ENCODE measurements at places on chromosomes 12 and 14.

GRCh38 chr12:51887476-51888315, at the start of gene ANKRD33:
TSS of gene ANKRD33 (plus strand) at chr12:51888103. CDS start at chr12:51888187, 84 bp downstream.
- DNase-seq, result no peak

GRCh38 chr12:48940181-48940580, 14.9 kb upstream of the FKBP11 start:
- no peak for DNase-seq

- DNase-seq, result no peak
These were observed 327.5 kb upstream of the PDE3A start for GRCh38 chr12:20040831-20041230.

GRCh38 chr14:72451054-72451972, 442.6 kb downstream of the DPF3 start:
- peak; percentile 6 for DNase-seq

- no peak for DNase-seq
These were observed 43.0 kb downstream of the BORCS5 start for GRCh38 chr12:12399776-12400305.

- DNase-seq, result no peak
These were observed 75.4 kb upstream of the PWP1 start for GRCh38 chr12:107610021-107610859.

- DNase-seq, result no peak
These were observed 50.1 kb downstream of the PLXNC1 start for GRCh38 chr12:94198469-94198868.

DNA sequence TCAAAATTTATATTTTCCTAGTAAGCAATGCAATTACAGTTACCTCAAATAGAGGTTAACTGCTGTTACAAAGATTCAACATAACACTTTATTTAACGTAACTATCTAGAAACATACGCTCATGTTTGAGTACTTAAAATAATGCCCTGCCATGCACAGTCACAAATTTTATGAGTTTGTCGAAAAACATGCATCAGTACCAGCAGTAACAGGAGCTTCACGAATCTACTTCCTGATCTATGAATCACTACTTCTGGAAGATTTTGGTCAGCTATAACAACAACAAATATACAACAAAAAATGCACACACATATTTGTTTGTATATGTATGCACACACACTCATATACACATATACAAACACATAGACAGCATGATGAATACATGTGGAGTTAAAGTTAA, 881.8 kb downstream of the FSCB start:
- no peak for DNase-seq

DNA sequence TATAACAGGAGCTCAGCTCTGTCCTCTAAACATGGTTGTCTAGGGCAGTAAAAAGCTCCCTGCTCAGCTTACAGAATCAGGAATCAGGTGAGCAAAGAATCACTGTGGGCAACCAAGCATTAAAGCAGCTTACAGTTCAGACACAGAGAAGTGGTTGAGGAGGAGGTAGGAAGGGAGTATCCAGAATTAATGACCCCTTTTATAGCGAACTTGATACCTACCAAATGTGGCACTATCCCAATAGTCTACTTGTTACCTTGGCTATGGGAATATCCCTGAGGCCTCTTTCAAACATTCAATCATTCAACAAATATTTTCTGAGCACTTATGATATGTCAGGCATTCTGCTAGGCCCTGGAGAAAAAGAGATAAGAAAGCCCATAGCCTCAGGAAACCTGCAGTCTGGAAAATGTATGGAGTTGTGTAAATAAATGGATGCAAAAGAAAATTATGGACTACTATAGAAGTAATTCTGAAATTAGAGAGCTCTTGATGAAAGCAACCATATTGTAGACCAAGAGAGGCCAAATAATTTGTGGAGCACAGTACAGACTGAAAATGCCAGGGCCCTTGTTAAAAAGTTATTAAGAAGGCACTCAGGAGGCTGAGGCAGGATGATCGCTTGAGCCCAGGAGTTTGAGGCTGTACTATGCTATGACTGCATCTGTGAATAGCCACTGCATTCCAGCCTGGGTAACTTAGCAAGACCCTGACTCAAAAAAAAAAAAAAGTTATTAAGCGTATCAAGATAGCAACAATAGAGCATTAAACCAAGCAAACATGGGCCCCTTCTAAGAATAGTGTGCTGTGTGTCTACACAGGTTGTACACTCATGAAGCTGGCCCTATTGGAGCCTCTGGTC, 134.0 kb upstream of the CPSF6 start:
- no peak for DNase-seq

DNA sequence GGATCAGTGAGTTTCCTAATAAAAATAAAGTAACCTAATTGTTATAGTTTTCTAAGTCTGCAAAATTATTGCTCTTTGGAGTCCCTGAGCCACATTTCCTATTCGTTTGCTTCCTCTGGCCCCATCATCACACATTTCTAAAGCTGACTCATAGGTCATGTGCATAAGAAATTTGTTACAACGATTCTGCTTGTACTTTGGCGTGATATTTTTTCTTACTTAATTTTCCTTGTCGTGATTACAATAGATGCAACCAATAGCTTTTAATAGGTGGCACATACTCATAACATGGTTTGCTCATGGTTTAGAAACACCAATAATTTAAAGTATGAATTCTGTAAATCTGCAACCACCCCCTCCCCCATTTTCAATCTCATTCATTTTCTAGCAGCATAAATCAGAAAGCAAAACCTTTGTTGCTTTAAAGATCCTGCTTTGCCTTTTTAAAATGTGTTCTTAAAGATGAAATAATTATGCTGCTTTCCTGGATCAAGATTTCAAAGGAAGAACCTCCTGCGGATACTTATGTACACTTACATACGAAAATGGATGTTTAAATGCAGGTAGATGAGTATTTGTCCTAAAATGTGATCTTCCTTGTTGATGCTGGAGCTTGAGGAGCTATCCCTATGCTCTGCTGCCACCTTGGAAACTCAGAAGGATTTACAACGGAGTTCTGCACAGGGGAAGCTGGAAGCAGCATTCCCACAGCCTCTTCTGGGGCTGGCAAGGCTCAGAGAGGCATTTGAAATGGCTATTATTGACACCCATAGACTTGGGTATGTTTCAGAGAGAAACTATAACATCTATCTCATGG, 1.7 kb upstream of the FLRT2 start:
- DNase-seq, result no peak

- peak; percentile 53 for DNase-seq
These were observed 29.1 kb upstream of the LRTM2 start for GRCh38 chr12:1791104-1791841.

DNA sequence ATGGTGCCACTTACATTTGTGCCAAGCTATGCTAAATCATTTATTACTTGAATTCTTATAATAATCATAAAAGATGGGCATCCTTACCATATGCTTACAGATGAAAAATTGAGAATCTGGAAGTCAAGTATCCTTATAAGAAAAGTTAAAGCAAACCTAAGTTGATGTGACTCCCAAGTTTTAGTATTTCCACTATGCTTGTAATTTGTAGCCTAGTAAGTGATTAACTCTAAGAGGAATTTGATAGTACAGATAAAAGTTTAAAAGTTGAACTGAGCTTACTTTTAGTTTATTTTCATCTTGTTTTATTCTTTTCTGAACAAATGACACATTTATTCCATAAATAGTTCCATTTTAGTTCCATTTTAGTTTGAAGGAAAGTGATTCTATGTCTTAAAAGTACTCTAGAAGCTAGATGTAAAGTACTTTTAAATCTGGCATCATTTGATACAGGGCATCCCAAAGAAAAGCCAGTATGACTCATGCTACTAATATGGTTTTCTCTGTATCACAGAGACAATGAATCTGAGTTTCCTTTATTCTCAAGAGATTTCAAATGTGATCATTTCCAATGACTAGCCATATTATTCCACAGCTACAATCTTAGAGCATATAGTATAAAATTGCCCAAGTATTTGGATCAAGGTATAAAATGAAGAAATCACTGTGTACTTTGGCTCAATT, 596.0 kb downstream of the SLC16A7 start:
- DNase-seq, result no peak

- no peak for DNase-seq
These were observed 156.6 kb downstream of the SLC15A4 start for GRCh38 chr12:128667193-128667592.

DNA sequence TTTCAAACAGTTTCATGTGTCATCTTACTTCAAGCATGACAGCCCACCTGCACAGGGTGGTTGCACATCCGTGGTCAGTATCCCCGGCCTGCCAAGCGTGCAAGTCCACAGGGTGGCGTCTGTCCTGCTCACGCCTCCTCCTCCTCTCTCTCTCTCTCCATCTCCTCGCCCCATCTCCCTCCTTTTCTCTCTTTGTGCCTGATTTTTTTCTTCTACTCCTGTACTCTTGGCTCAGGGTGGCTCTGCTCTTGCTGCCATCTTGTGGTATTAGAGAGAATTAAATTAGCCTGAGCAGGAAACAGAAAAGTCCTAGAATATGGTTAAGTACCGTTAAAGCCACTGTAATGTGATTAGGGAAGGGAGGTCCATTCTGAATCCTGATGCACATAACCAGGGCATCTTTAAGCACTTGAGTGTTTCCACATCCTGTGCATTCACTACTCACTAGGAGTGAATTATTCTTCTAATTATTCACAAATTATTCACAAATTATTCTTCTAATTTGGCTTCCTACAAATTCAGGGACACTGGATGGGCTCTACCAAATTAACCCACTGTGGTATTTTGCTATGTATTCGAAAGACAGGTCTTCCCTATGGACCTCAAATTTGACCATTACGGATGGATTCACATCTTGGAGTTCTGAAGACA, 25.5 kb upstream of the DTX1 start:
- no peak for DNase-seq

DNA sequence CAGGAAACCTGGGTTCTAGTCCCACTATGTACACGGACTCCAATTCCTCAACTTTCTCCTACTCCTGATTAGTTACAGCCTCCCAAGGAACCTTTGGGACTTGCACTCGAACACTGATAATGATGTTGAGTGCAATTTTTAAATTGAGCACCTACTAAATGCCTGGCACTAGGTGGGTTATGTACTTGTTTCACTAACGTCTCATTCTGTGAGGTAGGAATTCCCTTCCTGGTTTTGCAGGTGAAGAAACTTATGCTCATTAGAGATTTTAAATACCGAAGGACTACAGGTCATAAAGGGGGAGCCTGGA, 536 bp downstream of the PARPBP start:
- no peak for DNase-seq

- DNase-seq, result no peak
These were observed 34.7 kb downstream of the CCDC92 start for GRCh38 chr12:123937707-123938591.

GRCh38 chr12:23795494-23795893, 154.0 kb downstream of the SOX5 start:
- DNase-seq, result no peak

- DNase-seq, result no peak
These were observed 18.9 kb downstream of the DYRK2 start for GRCh38 chr12:67667276-67668073.

- DNase-seq, result peak; percentile 5
These were observed 386.5 kb upstream of the DDHD1 start for GRCh38 chr14:53539489-53540126.

- no peak for DNase-seq
These were observed 2.4 kb upstream of the RAB15 start for GRCh38 chr14:64974563-64974962.

DNA sequence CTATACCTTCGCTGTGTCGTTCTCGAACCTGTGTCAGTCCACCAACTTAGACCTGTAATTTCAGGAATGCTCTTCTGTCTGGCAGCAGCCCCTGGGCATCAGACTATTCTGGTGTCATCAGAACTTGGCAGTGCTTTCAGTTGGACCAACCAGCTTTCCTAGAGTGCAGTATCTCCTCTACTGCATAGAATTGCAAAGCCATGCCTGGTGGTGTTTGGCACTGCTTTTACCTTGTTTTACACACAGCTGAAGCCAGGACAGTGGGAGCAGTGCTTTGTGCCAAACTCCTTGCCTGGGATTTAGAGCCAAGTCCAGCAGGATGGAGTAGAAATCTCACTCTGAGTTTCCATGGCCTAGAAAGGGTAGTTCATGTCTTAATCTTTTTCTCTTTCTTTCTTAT, 1.5 kb downstream of the FLVCR2 start:
- DNase-seq, result no peak

DNA sequence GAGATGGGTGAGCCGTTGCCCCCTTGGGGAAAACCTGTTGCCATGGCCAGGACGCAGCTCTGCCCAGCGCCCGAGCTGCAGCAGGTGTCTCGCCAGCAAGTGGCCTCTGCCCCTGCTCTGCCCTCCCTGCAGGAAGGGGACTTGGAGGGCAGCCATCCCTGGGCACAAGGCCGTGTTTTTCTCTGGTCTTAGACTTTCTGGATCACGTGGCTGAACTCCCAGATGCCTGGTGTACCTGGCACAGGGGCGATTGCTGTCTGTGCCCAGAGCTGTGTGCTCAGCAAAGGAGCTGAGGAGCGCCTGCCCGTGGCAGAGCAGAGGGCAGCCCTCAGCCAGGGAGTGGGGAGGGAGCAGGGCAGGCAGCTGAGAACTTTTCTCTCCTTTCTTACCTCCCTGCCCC, 38.0 kb downstream of the TMEM63C start:
- no peak for DNase-seq

DNA sequence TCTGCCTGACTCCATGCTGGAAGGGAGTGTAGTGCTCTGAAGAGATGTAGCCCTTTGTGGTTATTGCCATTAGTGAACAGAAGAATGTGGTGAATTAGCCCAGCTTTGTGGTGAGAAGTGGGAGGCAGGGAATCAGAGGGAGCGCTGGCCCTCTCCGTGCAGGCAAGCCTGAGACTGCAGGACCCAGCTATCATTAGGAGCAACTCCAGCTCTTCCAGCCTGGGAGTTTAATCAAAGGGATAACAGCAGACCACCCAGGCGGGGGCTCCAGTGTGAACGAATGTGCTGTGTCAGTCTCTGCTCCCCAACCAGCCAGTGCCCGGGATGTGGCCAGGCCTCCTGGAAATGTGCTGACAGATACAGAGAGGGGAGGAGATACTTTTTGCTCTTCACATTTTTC, 142.7 kb downstream of the TTLL5 start:
- DNase-seq, result no peak

GRCh38 chr14:79732911-79733655, 478.2 kb downstream of the DIO2 start:
- DNase-seq, result no peak

DNA sequence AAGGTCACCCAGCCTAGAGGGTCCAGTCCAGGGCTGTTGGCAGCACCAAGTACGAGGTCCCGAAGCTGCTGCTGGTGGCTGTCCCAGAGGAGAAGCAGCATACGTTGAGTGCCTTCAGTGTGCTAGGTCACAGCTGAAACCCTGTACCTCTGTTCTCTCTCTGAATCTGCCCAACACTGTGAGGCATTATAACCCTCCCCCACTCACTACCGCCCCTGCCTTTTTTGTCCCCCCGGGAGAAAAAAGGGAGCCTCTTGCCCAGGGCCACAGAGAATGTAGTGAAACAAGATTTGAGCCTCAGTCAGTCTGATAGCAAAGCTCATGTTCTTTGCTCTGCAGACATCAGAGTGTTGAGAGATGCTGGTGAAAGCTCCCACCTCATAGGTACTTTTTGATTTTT, 53.4 kb downstream of the PPP2R5C start:
- no peak for DNase-seq

All from T follicular helper cell (primary cell).